ENCODE measurements at places on chromosomes 13 and 19.

DNA sequence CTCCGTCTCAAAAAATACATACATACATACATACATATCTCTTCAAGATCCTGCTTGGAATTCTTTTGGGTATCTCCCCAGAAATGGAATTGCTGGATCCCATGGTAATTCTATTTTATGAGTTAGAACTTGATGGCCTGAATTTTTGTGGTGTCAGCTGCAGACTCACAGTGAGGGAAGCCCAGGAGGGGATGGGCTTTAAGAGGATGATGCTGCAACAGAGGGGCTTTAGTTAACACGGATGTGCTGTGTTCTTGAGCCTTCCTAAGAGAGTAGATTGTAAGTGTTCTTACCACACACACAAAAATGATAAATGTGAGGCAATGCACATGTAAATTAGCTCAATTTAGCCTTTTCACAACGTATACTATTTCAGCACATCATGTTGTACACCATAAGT lies 31.8 kb downstream of the CACNG6 start:
- no peak for DNase-seq

DNA sequence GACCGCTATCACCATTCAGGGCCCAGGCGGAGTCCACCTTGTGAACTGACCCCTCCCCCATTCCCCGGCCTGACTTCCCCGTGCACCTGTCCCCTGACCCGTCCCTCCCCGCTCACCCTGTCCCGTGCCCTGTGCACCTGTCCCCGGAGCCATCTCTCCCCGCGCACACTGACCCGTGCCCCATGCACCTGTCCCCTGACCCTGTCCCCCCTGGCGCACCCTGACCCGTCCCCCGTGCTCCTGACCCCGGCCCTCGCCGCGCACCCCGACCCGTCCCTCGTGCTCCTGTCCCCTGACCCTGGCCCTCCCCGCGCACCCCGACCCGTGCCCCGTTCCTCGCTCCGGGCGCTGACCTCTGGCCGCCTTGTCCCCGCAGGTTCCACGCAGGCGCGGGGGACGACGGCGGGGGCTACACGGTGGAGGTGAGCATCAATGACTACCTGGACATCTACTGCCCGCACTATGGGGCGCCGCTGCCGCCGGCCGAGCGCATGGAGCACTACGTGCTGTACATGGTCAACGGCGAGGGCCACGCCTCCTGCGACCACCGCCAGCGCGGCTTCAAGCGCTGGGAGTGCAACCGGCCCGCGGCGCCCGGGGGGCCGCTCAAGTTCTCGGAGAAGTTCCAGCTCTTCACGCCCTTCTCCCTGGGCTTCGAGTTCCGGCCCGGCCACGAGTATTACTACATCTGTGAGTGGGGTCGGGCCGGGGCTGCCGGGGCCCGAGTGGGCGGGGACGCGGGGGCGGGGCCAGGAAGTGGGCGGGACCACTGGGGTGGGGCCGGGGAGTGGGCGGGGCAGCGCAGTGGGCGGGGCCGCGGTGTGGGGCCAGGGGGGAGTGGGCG lies 9.7 kb downstream of the EFNA2 start:
- DNase-seq, result peak; percentile 56

- no peak for DNase-seq
These were observed 8.5 kb downstream of the UTP14C start for GRCh38 chr13:52033039-52033438.

- no peak for DNase-seq
These were observed 408.3 kb downstream of the KLF5 start for GRCh38 chr13:73467125-73467524.

GRCh38 chr13:110258876-110259631 lies 47.9 kb downstream of the COL4A1 start:
- no peak for DNase-seq

- DNase-seq, result peak; percentile 57
These were observed 104.7 kb upstream of the KL start for GRCh38 chr13:32911506-32911905.

- no peak for DNase-seq
These were observed 57.9 kb downstream of the RFC3 start for GRCh38 chr13:33875618-33876401.

- no peak for DNase-seq
These were observed 2526.7 kb upstream of the PCDH20 start for GRCh38 chr13:63942372-63942771.

- DNase-seq, result no peak
These were observed 319.0 kb downstream of the KCNRG start for GRCh38 chr13:50334115-50334778.

- DNase-seq, result peak; percentile 76
These were observed 36.3 kb downstream of the ELF1 start for GRCh38 chr13:40982772-40983171.

DNA sequence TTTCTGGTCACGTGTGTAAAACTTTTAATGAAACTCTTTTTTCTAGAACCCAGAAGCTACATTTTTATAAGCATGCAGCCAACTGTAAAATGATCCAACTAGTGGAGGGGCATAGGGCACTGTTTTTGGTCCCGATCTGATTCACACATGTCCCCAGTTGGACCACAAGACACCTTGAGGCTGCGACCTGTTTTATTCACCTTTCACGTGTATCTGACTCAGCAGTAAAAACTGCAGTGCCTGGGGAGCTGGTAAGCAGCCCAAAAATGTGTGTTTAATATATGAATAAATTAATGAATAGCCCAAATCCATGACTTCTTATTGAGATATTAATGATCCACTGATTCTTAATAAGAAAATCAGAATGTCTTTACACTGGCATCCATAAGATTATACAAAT lies 140.4 kb downstream of the COL4A1 start:
- DNase-seq, result no peak

DNA sequence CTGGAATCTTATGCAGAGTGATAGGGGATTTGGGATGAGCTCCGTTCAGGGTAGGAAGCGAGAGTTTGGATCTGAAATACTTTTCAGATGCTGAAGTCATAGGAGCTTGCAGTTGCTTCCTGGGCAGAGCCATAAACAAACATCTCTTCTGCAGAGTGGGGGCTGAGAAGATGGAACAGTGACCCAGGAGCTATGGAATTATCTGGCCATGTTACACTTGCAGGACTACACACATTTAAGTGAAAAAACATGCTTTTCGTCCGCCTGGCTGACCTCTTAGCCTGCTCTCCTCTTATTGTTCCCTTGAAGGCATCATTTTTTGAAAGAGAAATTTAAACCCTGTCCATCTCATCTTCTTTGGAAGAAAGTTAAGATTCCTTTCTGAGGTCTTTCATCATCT lies 40.7 kb downstream of the PSG11 start:
- no peak for DNase-seq

GRCh38 chr19:43760941-43761340 lies 6.2 kb upstream of the SMG9 start:
- no peak for DNase-seq

DNA sequence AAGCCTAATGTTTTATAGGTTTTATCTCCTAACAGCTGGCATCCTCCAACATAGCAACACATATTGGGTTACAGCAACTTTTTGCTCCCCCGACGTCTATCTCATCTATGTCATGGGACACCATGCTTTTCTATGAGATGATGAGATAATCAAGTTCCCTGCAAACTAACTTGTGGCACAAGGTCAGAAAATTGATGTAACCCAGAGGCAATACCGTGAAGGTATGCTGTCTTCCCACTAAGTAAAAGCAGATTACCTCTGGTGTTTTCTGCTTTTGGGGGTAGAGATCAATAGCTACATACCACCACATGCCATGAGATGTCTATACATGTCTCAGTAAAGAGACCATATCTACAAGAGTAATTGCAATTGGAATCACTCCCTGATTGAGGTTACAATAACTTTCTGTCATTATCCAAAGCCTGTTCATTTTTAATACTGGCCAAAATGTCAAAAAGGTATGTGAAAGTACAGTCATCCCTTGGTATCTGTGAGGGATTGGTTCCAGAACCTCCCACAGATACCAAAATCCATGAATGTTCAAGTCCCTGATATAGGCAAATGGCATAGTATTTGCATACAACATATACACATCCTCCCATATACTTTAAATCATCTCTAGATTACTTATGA lies 131.3 kb downstream of the CYSLTR2 start:
- DNase-seq, result no peak

GRCh38 chr19:35833972-35834371 lies 18.3 kb downstream of the NPHS1 start:
- no peak for DNase-seq

- no peak for DNase-seq
These were observed 8.0 kb downstream of the MBD3 start for GRCh38 chr19:1584500-1585242.

DNA sequence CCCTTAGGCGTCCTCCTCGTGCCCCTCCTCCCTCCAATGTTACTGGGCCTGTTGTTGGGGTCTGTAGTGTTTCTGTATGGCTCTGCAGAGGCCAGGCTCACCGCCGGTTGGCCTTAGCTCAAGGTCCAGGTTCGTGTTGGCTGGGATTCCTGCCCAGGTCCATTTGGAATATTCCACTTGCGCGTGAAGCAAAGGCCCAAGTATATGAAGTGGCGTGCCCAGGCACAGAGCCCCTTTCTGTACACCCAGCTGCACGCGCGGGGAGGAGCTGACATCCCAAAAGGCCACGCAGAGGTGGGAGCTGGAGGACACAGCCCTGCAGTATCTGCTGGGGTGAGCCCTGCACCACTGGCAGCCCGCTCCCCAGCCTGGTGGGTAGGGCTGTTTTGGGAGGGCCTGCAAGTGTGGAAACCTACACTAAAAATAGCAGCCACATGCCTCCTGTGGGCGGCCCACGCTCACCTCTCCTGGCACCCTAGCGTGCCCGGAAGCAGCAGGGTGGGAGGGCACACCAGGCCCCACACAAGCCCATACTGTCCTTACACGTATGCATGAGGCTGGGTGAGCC lies 30.2 kb downstream of the CRTC1 start:
- DNase-seq, result peak; percentile 39

GRCh38 chr19:46299695-46300094 lies 2.9 kb downstream of the HIF3A start:
- no peak for DNase-seq

DNA sequence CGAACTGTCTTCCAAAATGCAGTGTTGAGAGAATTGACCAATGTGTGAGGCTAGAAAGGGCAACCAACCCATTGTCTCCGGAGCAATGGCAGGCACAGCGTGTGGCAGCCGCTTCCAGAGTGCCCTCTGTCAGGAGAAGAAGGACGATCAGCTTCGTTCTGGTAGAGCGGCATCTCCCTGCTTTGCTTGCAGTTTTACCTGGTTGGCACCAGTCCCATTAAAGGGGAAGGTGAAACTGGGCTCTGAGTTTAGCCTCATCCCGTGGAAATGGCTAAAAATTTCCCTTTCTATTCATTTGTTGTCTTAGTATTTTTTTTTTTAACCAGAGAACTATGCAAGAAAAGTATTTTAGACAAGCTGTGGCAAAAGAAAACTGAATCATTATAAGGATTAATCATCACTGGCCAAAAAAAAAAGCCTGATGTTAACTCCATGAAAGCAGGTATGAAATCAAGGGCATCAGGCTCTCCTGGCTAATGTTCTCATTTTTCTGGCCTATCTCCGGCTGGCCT lies 81.5 kb upstream of the SLC7A1 start:
- no peak for DNase-seq

- DNase-seq, result no peak
These were observed 62.9 kb upstream of the URI1 start for GRCh38 chr19:29878973-29879654.

DNA sequence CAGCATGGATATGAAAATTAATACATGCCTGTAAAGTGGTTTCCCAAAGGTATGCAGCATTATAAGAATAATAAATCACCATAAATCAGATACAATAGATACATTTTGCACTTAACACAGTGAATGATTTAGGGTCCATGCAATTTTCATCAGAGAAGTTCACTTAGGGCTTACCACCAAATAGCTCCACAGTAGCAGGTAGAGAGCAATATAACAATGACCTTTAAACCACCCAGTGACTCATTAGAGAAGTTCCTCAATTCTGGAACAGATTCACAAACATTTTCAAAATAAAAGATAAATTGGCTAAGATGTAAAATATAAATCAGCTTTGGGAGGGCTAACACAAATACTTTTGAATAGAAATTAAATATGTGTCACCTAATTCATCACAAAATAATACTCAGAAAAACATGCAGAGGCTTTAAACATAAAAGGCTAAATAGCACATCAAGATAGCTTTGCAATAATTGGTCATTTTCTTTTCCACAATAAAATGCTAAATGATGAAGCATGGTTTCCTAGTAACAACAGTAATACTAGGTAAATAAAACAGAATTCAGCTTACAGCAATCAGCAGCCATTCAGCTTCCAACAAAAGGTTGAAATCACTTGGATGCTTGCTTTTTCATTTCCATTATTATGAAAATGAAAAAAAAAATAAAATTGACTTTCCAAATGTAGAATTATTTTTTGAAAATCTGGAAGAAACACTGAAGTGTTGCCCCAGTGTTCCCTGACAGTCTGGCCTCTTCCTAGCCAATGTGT lies 84.3 kb upstream of the NBEA start:
- no peak for DNase-seq

DNA sequence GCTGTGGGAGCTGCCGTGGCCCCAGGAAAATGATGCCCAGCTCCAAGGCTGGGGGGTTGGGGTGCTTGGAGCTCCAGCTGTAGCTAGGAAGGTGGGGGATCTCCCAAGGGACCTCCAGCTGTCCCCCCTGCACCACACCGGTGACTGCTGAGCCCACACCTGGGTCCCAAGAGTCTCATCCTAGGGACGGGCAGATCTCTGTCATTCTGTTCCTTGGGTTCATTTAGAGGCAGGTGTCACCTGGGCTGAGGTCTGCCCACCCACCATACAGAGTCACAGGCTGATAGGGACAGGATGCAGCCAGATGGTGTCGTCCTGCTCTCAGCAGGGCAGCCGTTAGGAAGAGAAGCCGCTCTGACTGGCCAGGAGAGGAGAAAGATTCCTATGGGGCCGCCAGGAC lies 5.3 kb downstream of the F2RL3 start:
- no peak for DNase-seq

DNA sequence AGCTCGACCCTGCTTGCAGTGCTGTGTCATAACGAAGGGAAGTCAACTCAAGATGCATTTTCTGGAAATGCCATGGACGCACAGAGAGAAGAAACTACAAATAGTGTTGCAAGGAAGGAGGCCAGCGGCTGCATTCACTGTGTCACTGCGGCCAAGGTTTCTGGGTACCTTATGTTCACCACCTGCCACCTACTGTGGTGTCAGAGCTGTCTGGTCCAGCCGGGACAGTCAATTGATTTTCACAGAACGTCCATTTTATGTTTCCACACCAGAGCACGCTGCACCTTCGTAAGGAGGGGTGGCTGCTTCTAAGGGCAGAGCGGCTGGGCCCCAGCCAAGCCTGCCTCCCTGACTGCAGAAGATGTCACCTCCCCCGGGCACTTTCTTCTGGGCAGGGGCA lies 17.7 kb downstream of the TSHZ3 start:
- no peak for DNase-seq
